ENCODE measurements at places on chromosomes 5 and 9.

DNA sequence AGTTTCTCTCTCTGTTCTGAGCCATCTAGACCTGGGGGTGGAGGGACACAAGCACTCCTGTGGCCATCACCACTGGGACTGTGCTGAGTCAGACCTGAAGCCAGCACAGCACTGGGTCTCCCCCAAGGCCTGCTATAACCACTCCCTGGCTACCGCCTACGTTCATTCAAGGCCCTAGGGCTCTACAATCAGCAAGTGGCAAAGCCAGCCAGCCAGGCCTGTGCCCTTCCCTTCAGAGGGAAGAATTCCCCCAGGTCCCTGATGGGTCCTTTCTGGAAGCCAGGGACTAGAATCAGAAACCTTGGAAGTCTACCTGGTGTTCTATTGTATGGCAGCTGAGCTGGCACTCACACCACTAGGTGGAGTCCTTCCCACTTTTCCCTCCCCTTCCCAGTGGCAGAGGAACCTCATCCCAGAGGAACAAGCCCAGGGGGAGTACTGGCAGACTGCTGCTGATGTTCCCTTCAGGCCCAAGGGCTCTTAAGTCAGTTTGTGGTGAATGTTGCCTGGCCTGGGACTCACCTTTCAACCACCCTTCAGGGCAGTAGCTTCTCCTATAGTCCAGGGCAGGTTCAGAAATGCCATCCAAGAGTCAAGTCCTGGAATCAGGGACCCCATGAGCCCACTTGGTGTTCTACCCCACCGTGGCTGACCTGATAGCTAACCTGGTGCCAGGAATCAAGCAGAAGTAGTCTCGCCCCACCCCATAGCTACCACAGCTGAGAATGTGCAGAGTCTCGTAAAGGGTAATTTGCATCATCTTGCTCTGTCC, 20.0 kb downstream of the JMY start:
- DNase-seq, result no peak

GRCh38 chr5:68012831-68013230, 202.7 kb upstream of the PIK3R1 start:
- DNase-seq, result no peak

DNA sequence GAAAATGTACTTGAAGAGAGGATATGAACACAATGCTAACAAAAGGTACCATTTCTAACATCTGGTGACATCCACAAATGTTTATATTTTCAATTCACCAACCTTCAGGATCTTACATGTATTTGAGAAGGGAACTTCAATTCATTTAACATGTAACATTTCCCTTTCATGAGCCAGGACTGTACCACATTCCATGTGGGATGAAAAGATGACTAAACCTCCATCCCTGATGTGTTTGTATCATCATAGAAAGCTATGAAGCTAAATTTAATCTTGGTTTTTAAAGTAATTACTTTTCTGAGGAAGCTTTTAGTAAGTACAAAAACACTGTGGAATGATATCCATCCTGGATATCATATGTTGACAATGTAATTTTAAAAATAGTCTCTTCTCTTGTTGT, 78.2 kb upstream of the GNA14 start:
- DNase-seq, result no peak

DNA sequence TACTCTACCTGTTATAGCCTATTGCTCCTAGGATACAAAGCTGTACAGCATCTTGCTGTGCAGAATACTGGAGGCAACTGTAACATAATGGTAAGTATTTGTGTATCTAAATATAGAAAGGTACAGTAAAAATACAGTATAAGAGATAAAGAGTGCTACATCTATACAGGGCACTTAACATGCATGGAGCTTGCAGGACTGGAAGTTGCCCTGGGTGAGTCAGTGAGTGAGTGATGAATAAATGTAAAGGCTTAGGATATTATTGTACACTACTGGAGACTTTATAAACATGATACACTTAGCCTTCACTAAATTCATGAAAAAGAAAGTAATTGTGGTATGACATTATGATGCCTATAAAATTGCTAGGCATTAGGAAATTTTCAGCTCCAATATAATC, 65.5 kb upstream of the OSMR start:
- no peak for DNase-seq

- no peak for DNase-seq
These were observed 31.8 kb upstream of the TLR4 start for GRCh38 chr9:117672369-117672768.

- DNase-seq, result no peak
These were observed 35.5 kb upstream of the GLRX start for GRCh38 chr5:95858023-95858461.

DNA sequence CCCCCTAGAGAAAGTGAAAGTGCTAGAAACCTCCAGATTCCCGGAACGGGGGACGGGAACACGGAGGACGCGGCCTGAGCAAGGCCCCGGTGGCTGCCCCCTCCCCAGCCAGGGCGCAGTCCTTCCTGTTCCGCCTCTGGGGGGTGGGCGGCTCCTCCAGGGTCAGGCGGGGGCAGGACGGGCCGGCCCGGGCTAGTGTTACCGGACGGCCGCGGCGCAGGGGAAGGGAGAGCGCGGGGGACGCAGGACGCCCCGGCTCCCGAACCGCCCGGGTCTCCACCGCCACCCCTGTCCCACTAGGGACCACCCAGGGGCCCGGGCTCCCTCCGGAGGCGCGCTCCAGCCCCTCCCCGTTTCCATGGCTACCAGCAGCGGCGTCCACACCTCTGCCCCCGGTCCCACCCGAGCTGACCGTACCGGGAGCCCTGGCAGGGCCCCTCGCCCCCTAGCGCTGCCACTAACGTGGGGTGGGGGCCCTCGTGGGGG, 579 bp downstream of the SLC12A7 start:
- no peak for DNase-seq

DNA sequence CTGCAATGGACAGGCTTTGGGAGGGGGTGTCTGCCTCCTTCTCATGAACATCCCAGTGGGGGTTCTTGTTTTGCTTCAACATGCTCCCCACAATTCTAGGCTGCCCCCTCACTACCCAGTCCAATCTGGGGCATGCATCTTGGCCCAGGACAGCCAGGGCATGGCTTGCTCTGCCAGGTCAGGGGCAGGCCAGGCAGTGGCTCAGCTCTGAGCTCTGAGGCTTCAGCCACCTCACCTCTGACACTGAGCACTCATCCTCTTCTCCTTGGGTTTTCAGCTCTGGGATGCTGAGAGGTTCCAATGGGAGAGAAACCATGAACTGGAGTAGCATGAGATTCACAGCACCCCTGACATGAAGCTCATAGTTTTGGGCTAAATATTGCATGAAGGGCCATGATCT, 11.8 kb downstream of the SLC25A48 start:
- no peak for DNase-seq

- no peak for DNase-seq
These were observed 412.2 kb upstream of the SLC24A2 start for GRCh38 chr9:20200991-20201431.

DNA sequence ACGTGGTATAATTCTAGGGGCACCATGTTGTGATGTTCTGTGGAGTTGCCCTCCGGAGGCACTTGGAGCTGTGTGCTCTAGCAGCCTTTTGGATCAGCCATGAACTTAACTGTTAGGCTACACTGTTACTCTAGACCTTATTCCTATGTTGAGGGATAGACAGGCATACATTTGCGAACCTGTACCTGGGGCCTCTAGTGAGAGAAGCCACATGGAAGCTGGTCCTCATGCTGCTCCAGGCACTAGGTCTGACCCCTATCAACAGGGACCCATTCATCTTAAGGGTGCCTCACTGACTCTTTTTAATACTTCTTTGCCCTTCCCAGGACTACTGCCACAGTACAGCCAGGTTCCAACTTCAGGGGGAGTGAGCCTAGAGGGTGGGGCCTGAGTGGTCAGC, 594.8 kb downstream of the RAB3C start:
- DNase-seq, result no peak

DNA sequence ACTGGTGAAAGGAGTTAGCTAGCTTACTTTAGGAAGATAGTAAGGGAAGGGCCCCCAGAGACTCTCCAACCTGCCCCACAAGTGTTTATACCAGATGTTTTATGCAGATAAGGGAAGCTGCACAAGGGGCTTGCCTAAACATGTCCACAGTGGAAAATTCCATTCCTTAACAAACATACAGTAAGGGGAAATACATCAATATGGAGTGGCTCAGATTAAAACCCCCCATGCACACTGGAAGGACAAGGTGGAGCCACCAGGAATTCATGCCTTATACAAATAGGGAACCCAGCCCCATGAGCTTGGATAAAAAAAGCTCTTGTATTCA, 106.3 kb upstream of the GPBP1 start:
- DNase-seq, result no peak

GRCh38 chr5:179839328-179840256, 18.9 kb downstream of the SQSTM1 start:
- DNase-seq, result no peak

GRCh38 chr5:93330506-93330905, 250.5 kb downstream of the NR2F1-AS1 start:
- no peak for DNase-seq

- no peak for DNase-seq
These were observed 33.8 kb downstream of the TGFBI start for GRCh38 chr5:136062366-136063274.

- DNase-seq, result no peak
These were observed 2.4 kb downstream of the LTC4S start for GRCh38 chr5:179795863-179796833.

- no peak for DNase-seq
These were observed 363.8 kb downstream of the LRRC70 start for GRCh38 chr5:62942384-62942783.

GRCh38 chr5:62082370-62082801, 223.6 kb upstream of the KIF2A start:
- DNase-seq, result no peak

DNA sequence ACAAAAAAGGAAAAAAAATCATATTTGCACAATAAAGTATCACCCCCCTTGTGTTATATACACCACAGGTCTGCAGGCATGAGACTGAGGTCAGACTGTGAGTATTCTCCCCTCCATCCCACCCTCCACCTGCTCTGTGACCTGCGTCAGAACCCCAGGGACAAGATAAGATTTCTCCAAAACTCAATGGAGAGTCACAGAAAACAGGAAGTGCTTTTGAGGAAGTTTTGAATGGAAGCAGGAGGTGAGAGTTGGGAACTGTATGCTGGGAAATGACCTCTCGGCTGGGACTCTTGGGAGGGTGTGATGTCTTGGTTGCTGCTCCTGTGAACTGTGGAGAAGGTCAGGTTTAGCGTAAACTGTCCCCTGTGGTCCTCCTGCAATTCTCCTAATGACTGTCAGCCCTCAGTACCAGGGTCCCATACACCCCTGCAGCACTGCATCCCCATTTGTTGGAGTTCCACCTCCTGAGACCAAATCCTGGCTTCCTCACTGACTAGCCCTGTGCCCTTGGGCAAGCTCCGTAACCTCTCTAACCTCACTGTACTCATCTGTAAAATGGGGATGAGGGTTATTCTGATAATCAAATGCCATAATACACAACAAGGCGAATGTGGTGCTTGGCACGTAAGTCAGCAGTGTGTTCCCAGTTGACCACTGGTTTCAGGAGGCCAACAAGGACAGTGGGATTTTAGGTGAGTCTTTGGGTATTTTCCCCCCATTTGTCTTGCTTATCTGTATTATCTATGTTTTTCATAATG, 6.9 kb upstream of the CTSL start:
- no peak for DNase-seq

DNA sequence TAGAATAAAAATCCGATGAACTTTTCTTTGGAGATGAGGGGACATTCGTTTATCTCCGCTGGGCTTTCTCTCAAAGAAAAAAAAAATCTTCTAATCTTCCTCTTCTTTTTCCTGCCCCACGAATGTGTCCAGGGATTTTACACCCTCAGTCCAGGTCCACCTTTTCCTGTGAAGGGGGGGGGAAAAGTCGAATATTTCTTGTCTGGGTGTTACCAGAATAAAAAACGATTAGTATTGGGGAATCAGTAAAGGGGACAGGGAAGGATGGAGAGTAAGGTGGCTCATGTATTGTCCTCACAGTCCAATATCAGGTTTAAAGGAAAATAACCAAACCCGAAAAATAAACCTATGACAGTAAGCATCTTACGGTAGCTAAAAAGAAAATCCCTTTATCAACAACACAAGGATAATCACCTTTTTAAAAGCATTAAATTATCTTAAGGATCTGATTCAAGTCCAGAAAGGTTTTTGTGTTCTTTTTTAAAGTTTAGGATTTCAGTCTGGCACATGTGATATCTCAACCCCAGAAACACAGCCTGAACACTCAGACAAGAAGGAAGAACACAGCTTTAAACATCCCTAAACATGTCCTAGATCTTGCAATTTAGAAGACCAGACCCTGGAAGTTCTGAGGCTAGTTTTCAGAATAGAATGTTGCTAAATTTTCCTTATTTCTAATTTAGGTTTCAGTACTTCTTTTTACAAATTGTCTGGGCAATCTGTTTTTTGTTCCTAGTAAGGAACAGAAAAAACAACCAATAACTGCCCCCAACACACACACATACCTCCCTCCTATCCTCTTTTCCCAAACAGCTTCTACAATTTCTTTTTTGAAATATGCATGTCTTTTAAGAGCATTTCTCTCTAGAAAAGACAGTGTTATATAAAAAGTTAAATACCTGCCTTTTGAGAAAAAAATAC, 1.2 kb downstream of the ZNF608 start:
- no peak for DNase-seq

DNA sequence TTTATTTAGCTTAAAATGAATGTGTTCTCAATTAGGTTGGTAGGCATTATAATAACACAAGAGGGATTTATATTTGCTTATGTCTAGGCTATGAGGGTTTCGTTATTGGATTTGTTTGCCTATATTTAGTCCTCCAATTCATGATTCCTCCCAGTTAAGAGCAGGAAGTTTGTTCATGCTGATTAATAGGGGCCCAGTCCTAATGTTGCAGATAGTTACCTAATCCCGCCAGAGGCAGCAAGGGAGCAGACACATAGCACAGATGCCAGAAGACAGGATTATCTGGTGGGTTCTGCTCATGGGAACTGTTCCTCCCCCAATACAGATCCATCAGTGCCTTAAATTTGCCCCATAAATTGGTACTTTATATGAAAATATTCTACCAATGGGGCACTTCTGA, 100.8 kb upstream of the TLE4 start:
- no peak for DNase-seq

GRCh38 chr9:98644011-98644410, 64.7 kb downstream of the GABBR2 start:
- DNase-seq, result no peak

DNA sequence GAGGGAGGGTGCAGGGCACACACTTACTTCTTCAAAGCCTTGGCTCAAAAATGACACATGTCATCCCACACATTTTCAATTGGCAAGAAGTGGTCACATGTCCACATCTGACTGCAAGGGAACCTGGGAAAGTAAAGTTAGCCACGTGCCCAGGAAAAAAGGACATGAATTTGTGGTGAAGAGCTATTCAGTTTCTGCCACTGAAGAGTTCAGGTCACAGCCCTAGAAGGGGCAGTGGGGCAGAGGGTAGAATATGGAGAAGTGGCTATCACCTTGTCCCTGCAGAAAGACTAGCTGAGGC, 1.9 kb upstream of the RGS14 start:
- DNase-seq, result no peak

- no peak for DNase-seq
These were observed 102.0 kb upstream of the BOD1 start for GRCh38 chr5:173718469-173718868.

DNA sequence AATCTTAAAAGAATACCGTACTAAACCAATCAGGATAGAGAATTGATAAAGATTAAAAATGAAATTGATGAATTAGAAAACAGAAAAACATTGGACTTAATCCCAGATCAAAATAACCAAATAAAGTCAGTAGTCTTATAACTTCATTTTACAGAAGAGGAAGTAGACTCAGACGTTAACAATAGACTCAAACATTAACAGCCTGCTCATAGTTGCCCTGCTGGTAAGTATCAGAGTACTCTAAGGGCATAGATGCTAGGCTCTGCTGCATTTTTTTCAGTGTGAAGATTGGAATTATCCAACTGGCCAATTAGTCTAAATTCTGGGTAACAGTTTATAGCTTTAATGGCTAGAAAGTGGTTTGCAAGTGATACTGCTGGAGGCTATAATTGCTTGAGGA, 42.9 kb downstream of the ADGRV1 start:
- DNase-seq, result no peak
